ENCODE measurements at places on chromosomes 4 and X. TPM values are rescaled to one million over a fixed set of nuclear protein-coding genes. Genes with fewer than 3 reads are reported as not detected.

The SPANXN3 gene
- total RNA-seq = not detected

DNA sequence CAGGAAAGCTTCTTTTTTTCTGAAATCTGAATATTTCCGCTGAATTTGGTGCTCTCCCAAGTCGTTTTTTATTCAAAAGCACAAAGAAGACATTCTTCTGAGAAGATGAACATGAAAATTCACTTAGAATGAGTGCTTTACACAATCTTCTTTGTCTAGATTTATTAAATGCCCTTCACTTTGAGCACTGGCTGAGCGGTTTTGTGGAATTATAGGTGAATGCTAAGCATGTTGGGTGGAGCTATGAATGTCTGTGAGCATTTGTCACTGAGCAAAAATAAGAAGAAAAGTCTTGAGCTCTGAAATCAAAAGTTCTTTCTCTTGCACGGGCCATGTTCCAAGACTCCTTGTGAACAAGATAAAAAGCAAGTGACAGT lies 13.1 kb downstream of the GASK1B start:
- no peak for DNase-seq

The HEPH gene
- not detected for total RNA-seq

DNA sequence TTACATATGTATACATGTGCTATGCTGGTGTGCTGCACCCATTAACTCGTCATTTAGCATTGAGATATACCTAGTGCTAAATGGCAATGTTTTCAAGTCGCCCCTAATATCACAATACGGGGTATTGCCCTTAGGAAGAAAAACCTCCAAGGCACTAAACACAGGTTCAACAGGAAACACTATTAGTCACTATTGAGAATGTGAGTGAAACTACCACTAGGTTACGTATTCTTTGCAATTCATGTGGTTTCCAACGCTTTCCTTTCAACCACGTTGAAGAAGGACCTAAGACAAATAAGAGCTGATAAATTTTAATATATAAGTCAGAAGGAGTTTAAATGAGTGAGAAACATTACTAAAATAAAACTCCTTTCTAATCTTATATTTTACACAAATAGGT lies 134.7 kb upstream of the SPANXN4 start:
- no peak for DNase-seq
